ENCODE measurements at places on chromosomes 5 and 9.

DNA sequence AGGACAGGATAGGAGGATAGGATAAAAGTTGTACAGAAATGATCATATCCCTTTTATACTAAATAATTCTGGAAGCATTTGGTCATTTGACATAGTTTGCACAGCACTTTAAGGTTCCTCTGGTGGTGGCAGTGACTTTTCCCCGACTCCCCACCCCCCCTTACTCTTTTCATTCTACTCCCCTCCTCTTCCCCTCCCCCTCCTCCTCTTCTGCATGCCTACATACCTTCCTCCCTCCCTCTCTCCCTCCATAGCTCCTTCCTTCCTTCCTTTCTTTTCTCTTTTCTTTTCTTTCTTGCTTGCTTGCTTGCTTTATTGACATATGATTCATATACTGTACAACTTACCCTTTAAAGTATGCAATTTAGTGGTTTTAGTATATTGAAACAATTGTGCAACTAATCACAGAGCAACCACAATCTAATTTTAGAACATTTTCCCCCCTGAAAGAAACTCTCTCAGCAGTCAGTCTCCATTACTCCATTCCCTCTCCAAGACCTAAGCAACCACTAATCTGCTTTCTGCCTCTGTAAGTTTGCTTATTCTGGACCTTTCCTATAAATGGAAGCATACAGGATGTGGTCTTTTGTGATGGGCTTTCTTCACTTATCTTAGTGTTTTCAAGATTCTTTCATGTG lies 159.0 kb downstream of the HACD4 start:
- DNase-seq, result no peak

DNA sequence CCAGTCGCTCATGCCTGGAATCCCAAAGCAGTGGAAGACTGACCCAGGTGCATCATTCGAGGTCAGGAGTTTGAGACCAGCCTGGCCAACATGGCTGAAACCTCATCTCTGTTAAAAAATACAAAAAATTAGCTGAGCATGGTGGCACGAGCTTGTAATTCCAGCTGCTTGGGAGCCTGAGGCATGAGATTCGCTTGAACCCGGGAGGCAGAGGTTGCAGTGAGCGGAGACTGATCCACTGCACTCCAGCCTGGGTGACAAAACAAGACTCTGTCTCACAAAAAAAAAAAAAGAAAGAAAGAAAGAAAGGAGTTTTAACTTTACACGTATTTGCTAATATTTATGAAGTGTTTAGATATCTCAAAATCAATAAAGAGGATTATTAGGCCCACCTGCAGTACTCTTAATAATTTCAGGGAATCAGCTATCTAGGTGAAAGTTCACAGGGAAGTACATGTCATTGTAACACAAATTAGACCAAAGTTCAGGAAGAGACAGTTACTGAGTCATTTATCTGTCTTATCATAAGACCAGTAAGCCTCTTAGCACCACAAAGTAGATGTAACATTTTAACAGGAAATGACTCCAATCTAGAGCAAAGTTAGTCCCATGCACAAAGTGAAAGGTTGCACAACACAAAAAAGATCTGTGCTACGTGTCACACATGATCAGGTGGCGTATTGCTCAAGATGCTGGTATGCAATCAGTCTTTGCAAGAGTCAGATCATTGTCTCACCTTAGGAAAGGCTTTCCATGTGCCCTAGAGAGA lies 34.1 kb upstream of the PLIN2 start:
- DNase-seq, result no peak

DNA sequence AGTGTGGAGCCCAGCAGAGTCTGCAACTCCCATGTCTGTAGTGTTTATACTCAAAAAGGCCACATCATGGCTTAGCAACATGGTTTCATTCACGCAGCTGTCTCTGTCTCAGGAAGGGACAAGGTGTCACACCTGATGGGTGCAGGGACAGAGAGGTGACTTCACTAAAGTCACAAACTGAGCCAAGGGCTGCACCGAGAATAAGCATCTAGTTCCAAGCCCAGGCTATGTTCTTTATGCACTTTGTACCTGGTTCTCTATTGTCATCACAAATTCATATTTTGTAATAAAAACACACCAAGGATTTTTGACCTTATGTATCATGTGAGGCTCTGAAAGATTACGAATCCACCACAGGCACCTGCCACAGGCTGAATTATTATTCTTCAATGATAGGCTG lies 64.9 kb upstream of the STK32A start:
- no peak for DNase-seq

DNA sequence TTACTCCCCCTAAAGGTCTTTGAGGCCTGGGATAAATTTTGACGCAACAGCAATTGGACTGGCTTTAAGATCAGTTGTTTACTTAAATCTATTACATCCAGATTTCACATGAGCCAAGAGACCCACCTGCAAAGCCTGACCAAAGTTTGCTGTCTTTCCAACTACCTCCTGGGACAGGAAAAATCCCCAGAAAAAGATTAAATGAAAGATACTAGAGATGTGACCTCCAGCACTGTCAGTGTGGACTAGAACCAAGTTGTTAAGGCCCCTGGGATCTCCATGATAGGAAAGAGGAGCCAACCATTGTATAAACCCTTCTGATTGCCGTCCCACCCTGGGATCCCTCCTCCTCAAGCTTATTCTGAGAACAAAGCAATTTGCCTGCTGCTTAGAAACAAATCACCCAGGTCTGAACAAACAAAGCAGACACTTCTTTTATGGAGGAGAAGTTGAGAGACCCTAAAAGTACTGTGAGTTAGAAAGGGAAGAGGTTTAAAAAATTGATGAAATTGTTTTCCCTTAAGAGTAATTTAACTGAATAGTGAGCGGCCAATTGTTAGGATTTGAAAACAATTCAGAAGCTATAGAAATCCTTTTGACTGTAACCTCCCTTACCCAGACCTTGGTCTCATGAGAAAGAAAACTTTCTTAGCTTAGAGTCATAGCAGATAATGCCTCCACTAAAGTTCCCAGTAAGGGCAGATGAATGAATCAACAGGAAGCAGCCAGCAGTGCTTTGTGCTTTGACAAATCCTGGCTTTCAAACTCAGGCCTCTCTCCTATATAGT lies 255.2 kb downstream of the TMEM167A start:
- DNase-seq, result no peak

DNA sequence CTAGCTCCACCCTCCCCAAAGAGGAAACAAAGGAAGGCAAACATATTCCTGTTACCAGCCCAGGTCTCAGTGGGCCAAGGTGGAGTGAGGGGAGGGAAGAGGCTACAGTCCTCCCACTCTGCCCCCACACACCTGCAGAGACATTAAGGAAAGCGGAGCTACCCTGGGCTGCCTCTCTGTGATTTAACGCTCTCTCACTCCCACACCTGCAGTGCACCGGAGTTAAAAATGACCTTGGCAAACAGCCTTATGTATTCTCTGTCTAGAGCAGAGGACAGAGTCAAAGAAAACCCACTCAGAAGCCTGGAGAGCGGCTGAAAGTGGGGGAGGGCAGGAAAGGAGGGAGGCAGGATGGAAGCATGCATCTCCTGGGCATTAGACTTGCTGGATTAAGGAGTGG lies 32.7 kb downstream of the KCNIP1 start:
- no peak for DNase-seq

DNA sequence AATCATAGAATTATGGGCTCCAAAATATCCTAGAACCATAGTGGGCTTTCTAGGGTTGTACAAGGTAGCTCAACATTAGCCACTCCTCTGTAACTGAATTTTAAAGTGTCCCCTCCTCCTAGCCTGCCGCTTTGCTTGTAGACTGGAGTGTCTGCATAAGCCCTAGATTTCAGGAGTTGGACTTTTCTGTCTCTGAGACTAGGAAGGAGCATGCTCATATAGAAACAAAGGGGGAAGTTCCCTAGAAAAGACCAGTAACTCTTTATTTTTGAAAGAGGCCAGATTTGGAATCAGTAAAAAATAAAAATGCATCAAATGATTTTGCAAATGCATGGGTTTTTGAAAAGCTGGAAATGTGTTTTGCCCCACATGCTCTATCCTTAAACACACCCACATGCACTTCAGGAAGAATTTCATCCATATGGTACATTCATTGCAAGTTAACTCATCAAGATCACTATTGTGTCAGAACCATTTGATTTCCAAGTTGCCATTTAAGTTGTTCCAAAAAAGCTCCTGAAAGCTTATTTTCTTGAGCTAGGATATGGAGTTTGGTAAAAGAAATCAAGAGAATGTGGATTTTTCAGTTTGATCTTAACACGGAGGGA lies 121.0 kb upstream of the NR3C1 start:
- DNase-seq, result no peak

DNA sequence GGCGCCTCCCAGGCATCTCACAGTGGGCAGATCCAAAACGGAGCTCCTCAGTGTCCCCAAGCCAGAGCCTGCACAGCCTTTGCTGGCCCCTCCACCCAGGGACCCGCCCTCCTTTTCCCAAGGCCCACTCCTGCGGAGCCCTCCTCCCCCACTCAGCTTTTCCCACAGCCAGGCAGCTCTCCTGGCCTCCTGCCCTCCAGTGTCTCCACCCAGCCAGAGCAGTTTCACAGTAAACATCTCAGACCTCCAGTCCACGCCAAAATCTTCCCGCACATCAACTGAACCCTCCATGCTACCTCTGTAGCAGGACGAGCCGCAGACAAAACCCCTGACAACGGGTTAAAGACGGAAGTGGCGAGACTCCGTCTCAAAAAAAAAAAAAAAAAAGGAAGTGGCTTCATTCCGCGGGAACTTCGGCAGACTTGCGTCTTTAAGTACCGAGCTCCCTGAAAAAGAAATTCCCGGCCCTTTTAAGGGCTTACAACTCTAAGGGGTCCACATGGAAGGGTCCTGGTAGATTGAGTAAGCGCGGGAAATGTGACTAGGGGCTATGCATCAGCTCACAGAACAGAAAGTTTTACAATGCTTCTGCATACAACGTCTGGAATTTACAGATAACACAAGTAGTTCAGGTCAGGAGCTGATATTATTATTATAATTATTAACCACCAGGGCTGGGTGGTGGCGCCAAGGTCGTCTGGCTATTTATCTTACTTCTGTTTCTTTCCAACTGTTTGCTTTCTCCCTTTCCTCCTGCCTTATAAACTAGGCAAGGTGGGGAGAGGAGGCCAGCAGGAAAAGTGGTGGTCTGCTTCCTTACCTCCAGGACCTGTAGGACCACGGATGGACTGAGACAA lies 11.4 kb upstream of the GRIN1 start:
- no peak for DNase-seq

DNA sequence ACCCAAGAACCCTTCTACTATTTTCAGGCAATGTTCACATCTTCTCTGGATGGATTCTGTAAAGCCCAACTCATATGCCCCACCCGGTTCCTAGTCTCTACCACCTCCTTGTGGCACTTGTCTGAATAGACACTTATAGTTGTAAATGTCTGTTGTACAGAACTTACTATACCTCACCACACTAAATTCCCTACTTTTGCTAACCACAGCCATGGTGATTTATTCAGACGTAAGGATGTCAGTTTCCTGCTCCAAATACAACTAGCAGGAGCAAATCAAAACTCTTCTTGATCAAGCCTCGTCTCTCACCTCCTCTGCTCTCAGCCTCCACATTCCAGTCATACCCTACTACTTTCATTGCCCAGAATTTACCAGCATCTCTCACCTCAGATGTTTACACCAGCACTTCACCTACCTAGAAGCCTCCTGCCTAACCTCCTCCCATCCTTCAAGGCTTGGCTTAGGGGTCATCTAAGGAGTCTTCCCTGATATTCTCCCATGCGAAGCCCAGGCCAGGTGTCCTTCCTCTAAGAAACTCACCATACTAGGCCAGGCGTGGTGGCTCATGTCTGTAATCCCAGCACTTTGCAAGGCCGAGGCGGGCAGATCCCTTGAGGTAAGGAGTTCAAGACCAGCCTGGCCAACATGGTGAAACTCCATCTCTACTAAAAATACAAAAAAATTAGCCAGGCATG lies 75.5 kb downstream of the MAPKAP1 start:
- DNase-seq, result no peak

GRCh38 chr9:72649127-72649442 lies 127.7 kb downstream of the TMC1 start:
- no peak for DNase-seq

DNA sequence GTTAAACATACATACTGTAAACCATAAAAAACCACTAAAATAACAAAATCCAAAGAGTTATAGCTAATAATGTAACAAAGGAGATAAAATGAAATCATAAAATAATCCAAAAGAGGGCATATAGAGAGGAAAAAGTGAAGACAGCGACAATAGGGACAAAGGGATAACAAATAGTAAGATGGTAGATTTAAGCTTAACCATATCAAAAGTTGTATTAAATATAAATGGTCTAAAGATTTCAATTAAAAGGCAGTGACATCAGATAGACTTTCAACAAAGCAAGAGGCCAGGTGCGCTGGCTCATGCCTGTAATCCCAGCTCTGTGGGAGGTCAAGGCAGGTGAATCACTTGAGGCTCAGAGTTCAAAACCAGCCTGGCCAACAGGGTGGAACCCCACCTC lies 54.7 kb upstream of the SREK1 start:
- DNase-seq, result no peak

GRCh38 chr5:74424162-74424868 lies 216.2 kb downstream of the ENC1 start:
- no peak for DNase-seq

- DNase-seq, result no peak
These were observed 566.6 kb upstream of the TUSC1 start for GRCh38 chr9:26244661-26245451.

DNA sequence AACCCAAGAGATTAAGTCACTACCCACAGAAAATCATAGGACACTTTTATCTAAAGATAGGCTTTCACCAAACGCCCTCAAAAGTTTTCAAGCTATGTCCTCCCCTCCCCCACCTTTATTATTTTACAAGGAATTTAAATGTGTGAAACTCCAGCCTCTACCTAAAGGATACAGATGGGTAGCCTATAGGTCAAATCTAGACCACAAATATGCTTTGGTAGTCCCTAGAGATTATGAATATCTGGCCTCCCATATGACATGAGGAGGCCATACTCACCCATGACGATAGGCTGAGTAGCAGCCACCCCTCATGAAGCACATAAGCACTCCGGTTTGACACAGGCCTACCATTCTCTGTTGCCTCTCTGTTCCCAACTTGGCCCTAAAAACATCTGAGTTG lies 11.9 kb downstream of the SIL1 start:
- no peak for DNase-seq

DNA sequence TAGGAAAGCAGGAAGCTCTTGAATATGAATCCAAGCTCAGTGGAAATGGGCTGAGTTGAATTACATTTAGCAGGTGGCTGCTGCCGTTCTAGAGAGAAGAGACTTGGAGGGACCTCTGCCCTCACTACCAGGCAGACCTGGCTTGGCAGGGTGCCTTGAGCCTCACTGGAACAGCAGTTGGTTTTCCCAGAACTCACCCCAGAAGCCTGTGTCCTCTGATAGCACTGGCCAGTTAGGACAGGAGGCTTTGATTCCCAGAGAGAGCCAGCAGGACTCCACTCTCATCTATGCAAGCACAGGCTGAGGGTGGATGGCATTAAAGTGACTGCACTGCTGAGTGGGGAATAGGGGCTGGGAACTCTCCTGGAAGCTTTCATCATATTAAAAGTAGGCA lies 54.8 kb downstream of the PWWP2A start:
- DNase-seq, result no peak

- no peak for DNase-seq
These were observed 194.3 kb upstream of the VLDLR start for GRCh38 chr9:2427120-2427891.

DNA sequence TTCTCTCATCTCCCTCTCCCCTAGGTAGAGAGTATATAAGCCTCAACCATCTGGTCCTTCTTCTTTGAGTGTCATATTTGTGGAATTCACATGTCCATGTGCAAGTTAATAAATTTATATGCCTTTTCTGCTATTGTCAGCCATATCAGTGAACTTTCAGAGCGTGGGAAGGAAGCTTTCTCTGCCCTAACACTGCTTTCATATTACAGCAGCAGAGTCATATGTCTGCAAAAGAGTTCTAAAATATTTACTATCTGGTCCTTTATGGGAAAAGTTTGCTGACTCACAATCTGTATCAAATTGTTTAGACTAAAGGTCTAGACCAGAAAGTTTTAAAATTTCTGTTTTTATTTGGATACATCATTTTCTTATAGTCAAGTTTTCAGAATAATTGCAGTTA lies 669.0 kb downstream of the LRRC70 start:
- DNase-seq, result no peak
